Subcutaneous preadipocyte (primary cell): ENCODE measurements at places on chromosomes 4 and X. TPM values are rescaled to one million over a fixed set of nuclear protein-coding genes. Genes with fewer than 3 reads are reported as not detected.

MFAP3L gene
- 0.73 and 2.5 TPM in 2 replicates for total RNA-seq

SORBS2 gene
- total RNA-seq, result 3.7 and 6.1 TPM in 2 replicates

HERC5 gene
- 0.73 and 1.4 TPM in 2 replicates for total RNA-seq

MTNR1A gene
- total RNA-seq, result under 0.01 TPM in 1 of 2 replicates, not detected in the other

NKX3-2 gene
- total RNA-seq, result under 0.01 TPM in 1 of 2 replicates, not detected in the other

CDS1 gene
- total RNA-seq, result 0.20 TPM in 1 of 2 replicates, not detected in the other

TREX2 gene
- 1.5 and 2.7 TPM in 2 replicates for total RNA-seq

SPANXC gene
- not detected in 2 replicates for total RNA-seq

XAGE2 gene
- total RNA-seq, result not detected in 2 replicates

CACNA1F gene
- not detected in 2 replicates for total RNA-seq

CA5B gene
- 9.2 and 14.0 TPM in 2 replicates for total RNA-seq

CTAG2 gene
- total RNA-seq, result not detected in 2 replicates

OPRPN gene
- total RNA-seq, result not detected in 2 replicates

ZFP92 gene
- total RNA-seq, result under 0.01 TPM in 2 replicates

HSPA4L gene
- total RNA-seq, result 4.8 and 6.1 TPM in 2 replicates

LRRC66 gene
- total RNA-seq, result 0.37 and 0.98 TPM in 2 replicates

NONO gene
- 330 and 392 TPM in 2 replicates for total RNA-seq

ERVMER34-1 gene
- total RNA-seq, result 0.20 and 0.73 TPM in 2 replicates

LRP2BP gene
- under 0.01 and 0.59 TPM in 2 replicates for total RNA-seq

LPAR4 gene
- under 0.01 TPM in 2 replicates for total RNA-seq

MMRN1 gene
- not detected in 2 replicates for total RNA-seq

ARFIP1 gene
- 30.9 and 40.3 TPM in 2 replicates for total RNA-seq

PRRG1 gene
- 6.6 and 8.8 TPM in 2 replicates for total RNA-seq

KIT gene
- total RNA-seq, result 0.73 and 0.78 TPM in 2 replicates

FAM9B gene
- not detected in 2 replicates for total RNA-seq

PCDH10 gene
- not detected in 2 replicates for total RNA-seq

BANK1 gene
- under 0.01 and 0.20 TPM in 2 replicates for total RNA-seq

INTU gene
- 3.3 and 4.3 TPM in 2 replicates for total RNA-seq

RBM47 gene
- 0.98 and 2.2 TPM in 2 replicates for total RNA-seq

DGKK gene
- not detected in 2 replicates for total RNA-seq

KIAA1210 gene
- not detected in 2 replicates for total RNA-seq

ASB5 gene
- total RNA-seq, result under 0.01 TPM in 2 replicates

SSX2 gene
- not detected in 2 replicates for total RNA-seq
